ENCODE measurements at places on chromosomes 1 and 21.

GRCh38 chr1:50109647-50110075 is 941 bp downstream of the ELAVL4 start:
- no peak for DNase-seq

GRCh38 chr1:219381396-219381795 is 207.7 kb downstream of the LYPLAL1 start:
- no peak for DNase-seq

GRCh38 chr1:69967245-69967766 is 238.1 kb downstream of the LRRC40 start:
- no peak for DNase-seq

GRCh38 chr21:45586289-45586858 is 44.1 kb upstream of the SLC19A1 start:
- DNase-seq: no peak
